Left cardiac atrium (tissue), 4 donors: ENCODE measurements at places on chromosomes 11 and 22.

DNA sequence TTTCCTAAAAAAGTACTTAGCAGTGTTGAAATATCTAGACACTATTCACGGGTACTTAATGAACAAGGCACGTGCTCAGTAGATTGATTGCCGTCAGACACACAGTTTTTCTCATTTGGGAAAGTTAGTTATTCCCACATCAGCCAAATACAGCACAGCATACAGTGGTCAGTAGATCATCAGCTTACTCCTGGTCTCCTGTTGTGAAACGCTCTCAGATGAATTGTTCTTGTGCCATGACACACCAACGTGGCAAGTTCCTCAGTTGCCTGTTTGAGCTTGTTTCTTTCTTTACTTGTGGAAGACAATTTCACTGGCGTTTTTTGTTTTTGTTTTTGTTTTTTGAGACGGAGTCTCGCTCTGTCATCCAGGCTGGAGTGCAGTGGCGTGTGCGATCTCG is 8.6 kb downstream of the TAB1 start:
- no peak for DNase-seq

- peak; percentile 25 for DNase-seq
Measured at GRCh38 chr11:16936643-16937042, 77.6 kb downstream of the PLEKHA7 start.

- peak; percentile 38 for DNase-seq
Measured at GRCh38 chr11:43574949-43575912, 105.3 kb upstream of the HSD17B12 start.

DNA sequence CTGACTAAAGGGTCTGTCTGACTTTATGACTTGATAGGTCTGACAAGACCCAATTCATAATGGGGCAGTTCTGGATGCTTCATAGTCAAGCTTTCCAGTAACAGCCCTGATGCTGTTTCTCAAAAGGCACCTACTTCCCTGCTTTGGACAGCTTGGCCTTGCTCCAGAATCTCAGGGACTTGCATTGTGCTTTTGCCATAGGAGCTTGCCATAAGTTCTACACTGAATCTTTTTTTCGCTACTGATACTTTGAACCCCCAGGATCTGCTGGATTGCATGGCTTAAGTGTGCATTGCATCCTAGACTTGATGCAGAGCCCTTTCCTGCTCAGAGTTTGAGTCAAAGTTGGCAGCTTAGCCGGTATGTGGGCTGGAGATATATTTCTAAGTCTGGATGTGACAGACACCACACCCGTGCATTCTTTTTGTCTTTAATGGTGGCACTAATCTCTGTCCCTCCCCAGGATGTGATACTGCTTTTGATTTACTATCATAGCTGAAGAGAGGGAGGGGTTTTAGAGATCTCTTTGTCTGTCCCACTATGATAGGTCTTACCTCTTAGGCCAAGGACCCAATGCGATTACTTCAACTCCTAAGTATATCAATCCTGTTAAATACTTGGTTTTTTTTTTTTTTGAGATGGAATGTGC is 16.9 kb upstream of the SLC3A2 start:
- no peak for DNase-seq
